Activated CD4-positive, alpha-beta T cell treated with anti-CD3 and anti-CD28 coated beads, Interleukin-2, amount 50 U/mL, for 1 hour (primary cell): ENCODE measurements at places on chromosomes 4 and X.

DNA sequence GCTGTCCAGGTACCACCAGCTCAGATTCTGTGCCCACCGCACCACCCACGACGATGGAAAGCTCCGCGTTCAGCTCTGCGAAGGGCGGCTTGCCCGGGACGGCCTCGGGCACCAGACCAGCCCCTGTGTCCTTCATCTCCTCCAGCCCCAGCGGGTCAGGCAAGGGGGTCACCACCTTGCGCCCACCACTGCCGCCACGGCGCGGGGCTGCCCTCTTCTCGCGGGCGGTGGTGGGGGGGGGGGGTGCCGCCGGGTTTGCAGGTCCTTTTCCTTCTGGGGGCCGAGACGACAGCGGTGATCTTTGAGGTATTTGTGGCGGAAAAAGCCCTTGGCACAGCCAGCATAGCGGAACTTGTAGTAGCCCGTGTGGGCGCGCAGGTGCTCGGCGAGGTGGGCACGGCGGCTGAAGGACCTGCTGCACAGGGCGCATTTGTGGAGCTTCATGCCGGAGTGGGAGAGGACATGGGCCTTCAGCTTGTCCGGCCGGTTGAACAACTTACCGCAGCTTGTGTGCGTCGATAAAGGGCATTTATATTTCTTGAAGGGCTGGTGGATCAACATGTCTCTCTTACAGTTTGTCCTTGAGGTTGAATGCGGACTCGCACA is 50.9 kb downstream of the CFAP299 start:
- DNase-seq: no peak

DNA sequence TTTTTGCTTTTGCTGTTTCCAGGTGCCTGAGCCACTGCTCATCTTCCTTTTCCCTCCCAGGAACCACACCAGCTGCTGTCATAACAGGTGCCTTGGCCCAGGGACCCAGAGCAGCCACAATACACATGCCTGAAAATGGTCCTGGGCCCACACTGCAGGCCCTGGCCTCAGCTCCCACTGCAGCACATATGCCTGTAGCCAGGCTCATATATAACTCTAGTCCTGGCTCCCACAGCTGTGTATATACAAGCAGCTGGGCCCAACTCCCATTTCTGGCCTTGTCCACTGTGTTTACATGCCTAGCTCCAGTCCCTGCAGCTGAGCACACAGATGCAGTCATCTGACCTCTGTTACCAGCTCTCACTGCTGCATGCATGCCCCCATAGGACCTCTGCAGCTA is 930.5 kb downstream of the ADGRL3 start:
- DNase-seq: no peak

DNA sequence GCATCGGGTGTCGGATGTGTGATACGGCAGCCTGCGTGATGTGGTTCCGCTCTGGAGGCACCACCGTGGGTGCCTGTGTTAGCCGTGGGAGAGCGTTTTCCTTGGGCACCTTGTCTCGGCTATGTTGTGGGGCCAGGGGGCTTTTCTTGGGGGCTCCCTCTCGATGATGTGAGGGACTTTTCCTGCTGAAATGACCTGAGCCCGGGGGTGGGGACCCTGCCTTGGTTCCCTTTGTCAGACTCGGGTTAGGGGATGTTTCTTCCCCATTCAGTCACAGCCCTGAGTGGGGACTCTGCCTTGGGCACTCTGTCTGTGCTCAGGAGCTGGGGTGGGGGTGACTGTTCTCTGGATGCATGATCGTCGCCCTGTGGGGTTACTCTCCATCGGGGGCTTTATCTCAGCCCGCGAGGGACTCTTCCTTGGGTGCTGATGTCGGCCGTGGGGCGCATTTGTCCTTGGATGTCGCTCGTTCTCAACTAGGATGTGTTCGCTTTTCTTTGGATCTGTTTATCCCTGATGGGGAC is 26.7 kb downstream of the CT45A3 start:
- DNase-seq: no peak

DNA sequence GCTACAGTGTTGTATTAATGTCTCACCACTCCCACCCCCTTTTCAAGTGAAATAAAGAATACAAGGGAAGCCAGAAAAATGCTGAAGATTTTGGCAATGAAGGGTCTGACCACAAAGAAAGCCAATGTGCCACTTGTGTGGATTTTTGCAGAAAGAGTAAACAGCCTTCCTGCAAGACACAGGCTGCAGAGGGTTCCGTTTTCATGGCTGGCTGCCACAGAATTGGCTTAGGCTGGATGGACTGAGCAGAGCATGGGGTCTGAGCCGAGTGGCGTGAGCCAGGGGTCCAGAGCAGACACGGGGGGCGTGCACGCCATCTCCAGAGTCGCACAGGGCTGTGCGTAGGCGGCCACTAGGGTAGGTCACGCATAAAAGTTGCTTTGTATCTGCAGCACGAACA is 69.2 kb downstream of the MTNR1A start:
- DNase-seq: no peak
